ENCODE measurements at places on chromosomes 12 and 14. TPM values are rescaled to one million over a fixed set of nuclear protein-coding genes. Genes with fewer than 3 reads are reported as not detected.

HAL gene
- 29.2 TPM for polyA plus RNA-seq

EMP1 gene
- 2.7 TPM for polyA plus RNA-seq

RHOJ gene
- polyA plus RNA-seq = not detected

PLEKHD1 gene
- not detected for polyA plus RNA-seq

FRMD6 gene
- polyA plus RNA-seq = 0.12 TPM

GRCh38 chr12:32548691-32549281 lies 130.3 kb upstream of the DNM1L start:
- H3K4me3 ChIP-seq = no peak overlapping the region
- H3K27me3 ChIP-seq = no peaks in the 10 kb centered on the region
- DNase-seq = no peak
- H3K27ac ChIP-seq = no peak overlapping the region

DNA sequence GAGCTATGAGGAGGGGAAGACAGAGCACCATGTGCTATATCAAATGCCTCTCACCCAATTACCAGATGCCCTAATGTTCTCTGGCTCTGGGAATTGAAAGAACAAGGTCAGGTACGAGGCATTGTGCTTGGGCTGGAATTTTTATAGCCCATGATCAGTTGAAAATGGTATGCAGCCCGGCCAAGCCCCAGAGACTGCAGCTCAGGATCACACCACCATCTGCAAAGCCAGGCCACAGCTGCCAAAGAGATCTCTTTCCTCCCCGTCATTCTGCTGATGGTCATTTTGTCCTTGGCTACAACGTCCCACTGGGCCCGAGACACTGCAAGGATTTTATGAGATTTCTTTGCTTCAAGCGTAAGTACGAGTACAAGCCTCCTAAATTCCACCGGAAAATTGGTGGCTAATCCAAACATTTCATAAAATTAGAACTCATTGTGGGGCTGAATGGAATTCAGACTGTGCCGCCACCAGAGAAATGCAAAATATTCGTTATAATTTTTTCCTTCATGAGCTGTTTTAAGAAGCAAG lies 15.1 kb downstream of the NUAK1 start:
- no peak overlapping the region for H3K27ac ChIP-seq
- H3K36me3 ChIP-seq = no peaks in the 10 kb centered on the region
- H3K27me3 ChIP-seq = no peaks in the 10 kb centered on the region
- no peak for DNase-seq

DNA sequence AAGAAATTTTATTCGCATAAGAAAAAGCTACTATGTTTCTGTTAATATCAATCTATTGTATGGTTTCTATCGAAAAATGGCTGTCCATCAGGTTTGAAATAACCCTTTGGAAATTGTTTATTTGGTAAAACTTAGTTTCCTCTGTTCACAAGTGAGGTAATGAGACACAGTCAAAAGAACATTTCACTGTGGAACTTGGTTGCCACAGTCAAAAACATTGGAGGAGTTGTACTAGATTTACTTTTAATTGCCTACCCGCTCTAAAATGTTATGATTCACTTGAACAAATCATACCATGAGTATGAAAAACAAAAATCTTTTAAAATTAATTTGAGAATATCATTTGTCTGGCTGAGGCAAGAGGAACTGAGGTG lies 46.5 kb downstream of the ITPR2 start:
- DNase-seq = no peak
- H3K27ac ChIP-seq = no peak overlapping the region

- DNase-seq = no peak
- no peaks in the 10 kb centered on the region for H3K4me1 ChIP-seq
- H3K4me3 ChIP-seq = no peak overlapping the region
- H3K27ac ChIP-seq = no peak overlapping the region
- no peaks in the 10 kb centered on the region for H3K36me3 ChIP-seq
Observed at GRCh38 chr12:44875417-44875953, 630 bp downstream of the NELL2 start.

DNA sequence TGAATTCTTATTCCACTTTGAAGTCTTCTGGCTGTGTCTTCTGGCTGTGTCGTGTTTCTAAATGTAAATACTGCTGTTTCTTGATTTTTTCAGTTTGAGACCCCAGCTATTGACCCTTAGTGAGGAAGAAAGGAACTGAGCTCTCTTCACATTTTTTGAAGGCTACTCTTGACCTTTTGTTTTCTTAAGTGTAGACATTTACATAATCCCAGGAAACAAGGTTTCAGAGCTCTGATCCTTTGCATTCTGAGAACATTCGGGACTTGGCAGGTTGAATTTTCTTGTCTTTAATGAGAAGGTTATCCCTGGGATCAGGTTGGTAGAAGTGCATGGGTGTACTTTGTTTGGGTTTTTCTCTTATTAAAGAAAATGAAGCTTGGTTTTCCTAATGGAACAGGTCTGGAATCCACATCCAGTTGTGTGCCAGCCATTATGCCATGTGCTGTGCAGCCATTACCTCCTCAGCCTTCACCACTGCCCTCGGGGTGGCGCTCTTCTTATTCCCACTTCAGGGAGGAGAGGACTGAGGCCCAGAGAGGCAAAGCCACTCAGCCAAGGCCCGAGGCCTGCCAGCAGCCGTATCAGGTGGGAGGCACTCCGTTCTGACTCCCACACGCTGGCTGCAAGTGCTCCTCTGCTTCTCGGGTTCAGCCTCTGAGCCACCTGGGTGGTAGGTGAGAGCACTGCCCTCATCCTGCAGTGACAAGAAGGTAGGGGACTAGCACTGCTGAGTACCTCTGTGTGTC lies 120.9 kb downstream of the BEGAIN start:
- H3K27me3 ChIP-seq = no peaks in the 10 kb centered on the region
- H3K36me3 ChIP-seq = peaks cover 7% of the 10 kb centered on the region
- no peak overlapping the region for H3K27ac ChIP-seq
- no peaks in the 10 kb centered on the region for H3K4me1 ChIP-seq
- DNase-seq = no peak

DNA sequence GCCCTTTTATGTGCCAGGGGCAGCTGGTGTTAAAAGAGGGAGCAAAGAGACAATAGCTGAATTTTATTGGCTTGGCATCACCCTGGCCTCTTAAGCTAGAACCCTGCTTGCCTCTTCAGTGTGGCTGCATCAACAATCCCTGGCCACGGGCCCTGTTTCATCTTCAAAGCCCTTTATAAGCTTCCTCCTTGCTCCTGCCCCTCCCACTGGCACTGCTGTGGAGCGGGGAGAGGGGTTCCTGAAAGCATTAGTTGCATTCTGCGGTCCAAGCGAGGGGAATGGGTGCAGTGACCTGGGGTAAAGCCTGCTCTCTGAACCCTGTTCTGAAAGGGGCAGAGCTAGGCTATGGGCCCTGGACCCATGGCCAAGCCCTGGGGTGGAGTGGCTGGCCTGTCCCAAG lies 220 bp upstream of the KRT83 start:
- no peaks in the 10 kb centered on the region for H3K4me1 ChIP-seq
- no peak overlapping the region for H3K4me3 ChIP-seq
- H3K27me3 ChIP-seq = no peaks in the 10 kb centered on the region
- H3K36me3 ChIP-seq = no peaks in the 10 kb centered on the region
- no peak for DNase-seq

DNA sequence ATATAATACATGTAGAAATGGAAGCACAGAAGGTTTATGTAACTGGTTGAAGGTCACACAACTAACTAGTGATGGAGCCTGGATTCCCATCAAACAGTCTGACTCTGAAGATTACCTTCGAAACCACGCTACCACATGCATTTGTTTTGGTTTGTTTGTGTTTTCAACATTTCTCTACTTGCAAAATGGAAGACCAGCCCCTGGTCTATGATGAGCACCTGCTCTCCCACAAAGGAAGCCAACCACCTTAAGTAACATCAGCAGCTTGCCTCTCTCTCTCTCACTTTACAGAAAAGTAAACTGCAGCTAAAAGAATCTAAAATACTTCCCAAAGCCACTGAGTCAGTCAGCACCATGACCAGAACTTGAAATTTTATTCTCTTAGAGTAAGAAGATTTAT lies 186.9 kb upstream of the TMPO start:
- no peaks in the 10 kb centered on the region for H3K36me3 ChIP-seq
- H3K4me1 ChIP-seq = no peaks in the 10 kb centered on the region
- no peak overlapping the region for H3K4me3 ChIP-seq

GRCh38 chr14:75559451-75560222 lies 18.8 kb upstream of the FLVCR2 start:
- peak; percentile 43 for DNase-seq
- no peaks in the 10 kb centered on the region for H3K36me3 ChIP-seq
- no peak overlapping the region for H3K27ac ChIP-seq
- no peaks in the 10 kb centered on the region for H3K27me3 ChIP-seq
- H3K4me3 ChIP-seq = no peak overlapping the region

- no peak overlapping the region for H3K27ac ChIP-seq
- peak overlapping the region; percentile 40 for H3K4me3 ChIP-seq
- DNase-seq = no peak
- peaks cover 34% of the 10 kb centered on the region for H3K4me1 ChIP-seq
- no peaks in the 10 kb centered on the region for H3K36me3 ChIP-seq
Observed at GRCh38 chr12:171743-172676, 41.9 kb downstream of the SLC6A12 start.

GRCh38 chr14:51442513-51443175 lies 202.6 kb downstream of the TMX1 start:
- no peaks in the 10 kb centered on the region for H3K4me1 ChIP-seq
- no peak overlapping the region for H3K27ac ChIP-seq
- H3K36me3 ChIP-seq = no peaks in the 10 kb centered on the region
- no peaks in the 10 kb centered on the region for H3K27me3 ChIP-seq
- H3K4me3 ChIP-seq = no peak overlapping the region
- DNase-seq = no peak

GRCh38 chr14:104974665-104975390 lies 3.3 kb downstream of the AHNAK2 start:
- H3K4me3 ChIP-seq = no peak overlapping the region
- H3K27ac ChIP-seq = no peak overlapping the region
- H3K36me3 ChIP-seq = no peaks in the 10 kb centered on the region
- peaks cover 24% of the 10 kb centered on the region for H3K4me1 ChIP-seq
- peak; percentile 3 for DNase-seq

- no peak overlapping the region for H3K27ac ChIP-seq
- peaks cover 38% of the 10 kb centered on the region for H3K4me1 ChIP-seq
- DNase-seq = no peak
Observed at GRCh38 chr12:55670276-55670675, 33.6 kb downstream of the OR10P1 start.

GRCh38 chr12:26939192-26939832 lies 1.0 kb downstream of the FGFR1OP2 start:
- H3K36me3 ChIP-seq = no peaks in the 10 kb centered on the region
- peak; percentile 24 for DNase-seq
- peak overlapping the region; percentile 80 for H3K4me3 ChIP-seq

DNA sequence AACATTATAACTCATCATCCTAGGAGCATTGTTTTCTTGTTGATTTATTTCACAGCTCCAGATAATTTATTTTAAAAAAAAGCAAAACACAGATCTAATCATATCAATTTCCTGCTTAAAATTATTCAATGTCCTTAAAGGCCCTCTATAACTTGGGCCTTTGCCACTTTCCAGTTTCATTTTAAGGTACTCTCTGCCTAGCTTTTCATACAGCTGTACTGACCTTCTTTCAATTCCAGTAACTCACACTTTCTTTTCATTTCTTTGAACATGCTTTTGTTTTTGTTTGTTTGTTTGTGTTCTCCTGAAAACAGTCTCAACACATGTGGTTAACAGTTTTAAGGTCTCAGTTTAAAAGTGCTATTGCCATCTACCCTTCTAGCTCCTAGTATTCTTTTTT lies 281.9 kb downstream of the ACSS3 start:
- H3K36me3 ChIP-seq = no peaks in the 10 kb centered on the region
- H3K4me1 ChIP-seq = no peaks in the 10 kb centered on the region
- H3K4me3 ChIP-seq = no peak overlapping the region
- H3K27me3 ChIP-seq = no peaks in the 10 kb centered on the region

- H3K4me1 ChIP-seq = no peaks in the 10 kb centered on the region
- no peaks in the 10 kb centered on the region for H3K36me3 ChIP-seq
- H3K27me3 ChIP-seq = no peaks in the 10 kb centered on the region
- DNase-seq = no peak
- no peak overlapping the region for H3K4me3 ChIP-seq
Observed at GRCh38 chr12:28699029-28699428, 450.0 kb upstream of the FAR2 start.

GRCh38 chr12:11827091-11828061 lies 177.9 kb downstream of the ETV6 start:
- no peaks in the 10 kb centered on the region for H3K27me3 ChIP-seq
- H3K36me3 ChIP-seq = peaks cover 10% of the 10 kb centered on the region

DNA sequence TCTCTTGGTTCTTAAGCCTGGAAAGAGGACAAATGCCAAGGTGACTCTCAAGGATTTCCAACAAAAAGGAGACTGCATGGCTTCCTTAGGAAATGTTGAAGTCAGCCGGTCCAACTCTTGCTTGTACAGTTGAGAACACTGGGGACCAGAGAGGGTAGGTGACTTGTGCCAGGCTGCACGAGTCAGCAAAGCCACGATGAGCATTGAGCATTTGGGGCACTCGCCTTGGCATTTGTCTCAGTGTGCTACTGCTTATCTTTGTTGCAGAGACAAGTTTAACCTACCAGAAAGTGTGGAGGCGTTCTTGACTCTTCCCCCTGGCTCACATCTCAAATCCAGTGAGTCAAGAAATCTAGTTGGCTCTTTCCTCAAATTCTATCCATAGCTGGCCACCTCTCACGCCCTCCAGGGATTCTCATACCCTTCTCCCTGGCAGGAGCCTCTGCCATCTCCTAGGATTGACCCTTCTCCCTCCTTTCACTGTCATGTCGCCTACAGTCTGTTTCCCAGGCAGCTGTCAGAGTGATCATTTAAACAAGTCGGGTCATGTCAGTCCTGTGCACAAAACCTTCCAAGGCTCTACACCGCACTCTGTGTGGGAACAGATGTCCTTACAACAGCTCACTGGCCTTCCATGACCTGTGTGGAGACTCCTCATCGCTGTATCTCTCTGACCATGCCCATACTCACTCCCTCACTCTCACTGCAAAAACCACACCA lies 17.2 kb upstream of the KRT83 start:
- H3K27ac ChIP-seq = no peak overlapping the region
- H3K4me3 ChIP-seq = no peak overlapping the region
- H3K36me3 ChIP-seq = no peaks in the 10 kb centered on the region
- H3K27me3 ChIP-seq = no peaks in the 10 kb centered on the region
- DNase-seq = no peak

DNA sequence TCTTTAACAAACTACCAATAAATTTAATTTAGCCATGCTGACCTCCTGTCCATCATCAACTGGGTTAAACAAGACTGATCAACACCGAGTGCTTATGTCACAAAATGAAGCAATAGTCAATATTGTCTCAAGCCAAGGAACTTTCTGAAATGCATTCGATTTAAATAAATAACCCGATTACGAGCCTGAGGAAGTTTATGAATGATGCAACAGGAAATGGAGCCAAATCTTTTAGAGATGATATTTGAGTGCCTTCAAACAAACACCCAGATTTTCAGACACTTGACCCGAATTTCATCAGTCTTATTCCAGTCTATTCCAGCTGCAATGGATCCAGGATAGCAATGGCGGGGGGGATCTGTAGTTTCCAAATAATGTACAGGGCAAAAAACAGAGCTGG lies 27.9 kb downstream of the FAR2 start:
- H3K4me1 ChIP-seq = peaks cover 14% of the 10 kb centered on the region
- peak; percentile 53 for DNase-seq
- no peak overlapping the region for H3K27ac ChIP-seq
- H3K4me3 ChIP-seq = peak overlapping the region; percentile 47
- no peaks in the 10 kb centered on the region for H3K36me3 ChIP-seq
- no peaks in the 10 kb centered on the region for H3K27me3 ChIP-seq
